ENCODE measurements at places on chromosomes 2 and 18. TPM values are rescaled to one million over a fixed set of nuclear protein-coding genes. Genes with fewer than 3 reads are reported as not detected.

DNA sequence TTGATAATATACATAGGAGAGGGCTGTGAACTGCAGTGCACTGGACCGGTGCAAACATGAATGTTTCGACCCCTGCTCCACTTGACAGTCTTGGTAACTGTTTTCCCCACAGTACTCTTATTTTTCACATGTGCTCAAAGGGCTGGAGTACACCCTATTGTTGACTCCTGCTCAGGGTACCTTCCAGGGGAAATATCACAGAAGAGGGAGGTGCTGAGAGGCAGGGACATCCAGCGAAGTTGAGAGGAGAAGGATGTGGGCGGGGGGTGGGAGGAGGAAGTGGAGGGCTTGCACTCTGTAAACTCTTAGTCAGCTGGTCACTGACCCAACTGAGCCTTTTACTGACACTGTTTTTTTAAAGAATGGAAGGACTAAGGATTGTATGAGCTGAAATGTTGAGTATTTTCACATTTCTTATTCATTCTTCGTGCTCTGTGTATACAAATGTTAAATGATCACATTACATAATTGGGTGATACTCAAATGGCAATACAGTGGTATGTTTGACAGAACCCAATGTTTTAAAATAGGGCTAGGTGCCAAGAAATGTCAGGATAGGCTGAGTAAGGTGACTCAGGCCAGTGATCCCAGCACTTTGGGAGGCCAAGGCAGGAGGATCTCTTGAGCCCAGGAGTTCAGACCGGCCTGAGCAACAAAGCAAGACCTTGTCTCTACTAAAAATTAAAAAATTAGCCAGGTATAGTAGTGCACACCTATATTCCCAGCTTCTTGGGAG lies 10.0 kb downstream of the INPP4A start:
- no peak for DNase-seq

The MEP1B gene
- polyA plus RNA-seq, result 0.46 TPM

GRCh38 chr18:59848002-59848401 lies 51.8 kb upstream of the PMAIP1 start:
- no peak for DNase-seq

The EGR4 gene
- polyA plus RNA-seq, result not detected

- no peak for DNase-seq
Measured at GRCh38 chr2:231397011-231397927, 1.8 kb downstream of the B3GNT7 start.

DNA sequence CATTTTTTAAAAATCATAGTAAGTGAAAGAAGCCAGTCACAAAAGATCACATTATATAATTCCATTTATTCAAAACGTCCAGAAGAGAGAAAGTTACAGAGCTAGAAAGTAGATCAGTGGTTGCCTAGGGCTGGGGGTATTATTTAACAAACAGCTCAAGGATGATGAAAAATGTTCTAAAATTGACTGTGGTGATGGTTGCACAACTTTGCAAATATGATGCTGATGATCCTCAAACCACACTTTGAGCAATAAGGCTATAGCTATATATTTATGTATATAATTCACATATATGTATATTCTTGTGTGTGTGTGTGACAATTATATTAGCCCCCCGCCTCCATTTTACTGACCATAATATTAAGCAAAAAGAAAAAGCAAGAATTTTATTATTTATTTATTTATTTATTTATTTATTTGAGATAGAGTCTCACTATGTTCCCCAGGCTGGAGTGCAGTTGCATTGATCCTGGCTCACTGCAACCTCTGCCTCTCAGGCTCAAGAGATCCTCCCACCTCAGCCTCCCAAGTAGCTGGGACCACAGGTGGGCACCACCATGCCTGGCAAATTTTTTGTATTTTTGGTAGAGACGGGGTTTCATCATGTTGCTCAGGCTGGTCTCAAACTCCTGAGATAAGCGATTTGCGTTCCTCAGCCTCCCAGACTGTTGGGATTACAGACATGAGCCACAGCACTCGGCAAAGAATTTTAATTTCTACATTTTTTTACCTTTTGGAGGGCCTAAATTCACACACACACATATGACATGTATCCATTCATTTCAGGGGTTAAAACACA lies 1.9 kb downstream of the WDR12 start:
- DNase-seq, result no peak

DNA sequence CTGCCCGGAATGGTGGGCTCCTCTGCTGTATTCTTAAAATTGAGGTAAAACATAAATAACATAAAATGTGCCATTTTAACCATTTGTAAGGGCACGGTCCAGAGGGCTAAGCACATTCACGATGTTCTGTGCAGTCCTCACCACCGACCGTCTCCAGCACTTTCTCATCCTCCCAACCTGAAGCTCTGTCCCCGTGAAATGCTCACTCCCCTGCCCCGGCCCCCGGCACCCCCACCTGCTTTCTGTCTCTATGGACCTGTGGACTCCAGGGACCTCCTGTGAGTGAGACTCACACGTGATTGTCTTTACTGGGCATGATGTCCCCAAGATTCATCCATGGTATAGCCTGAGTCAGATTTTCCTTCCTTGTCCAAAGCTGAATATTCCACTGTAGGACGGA lies 38.7 kb upstream of the CTDP1 start:
- DNase-seq, result no peak

- no peak for DNase-seq
Measured at GRCh38 chr18:47606526-47606925, 323.9 kb downstream of the SMAD2 start.

DNA sequence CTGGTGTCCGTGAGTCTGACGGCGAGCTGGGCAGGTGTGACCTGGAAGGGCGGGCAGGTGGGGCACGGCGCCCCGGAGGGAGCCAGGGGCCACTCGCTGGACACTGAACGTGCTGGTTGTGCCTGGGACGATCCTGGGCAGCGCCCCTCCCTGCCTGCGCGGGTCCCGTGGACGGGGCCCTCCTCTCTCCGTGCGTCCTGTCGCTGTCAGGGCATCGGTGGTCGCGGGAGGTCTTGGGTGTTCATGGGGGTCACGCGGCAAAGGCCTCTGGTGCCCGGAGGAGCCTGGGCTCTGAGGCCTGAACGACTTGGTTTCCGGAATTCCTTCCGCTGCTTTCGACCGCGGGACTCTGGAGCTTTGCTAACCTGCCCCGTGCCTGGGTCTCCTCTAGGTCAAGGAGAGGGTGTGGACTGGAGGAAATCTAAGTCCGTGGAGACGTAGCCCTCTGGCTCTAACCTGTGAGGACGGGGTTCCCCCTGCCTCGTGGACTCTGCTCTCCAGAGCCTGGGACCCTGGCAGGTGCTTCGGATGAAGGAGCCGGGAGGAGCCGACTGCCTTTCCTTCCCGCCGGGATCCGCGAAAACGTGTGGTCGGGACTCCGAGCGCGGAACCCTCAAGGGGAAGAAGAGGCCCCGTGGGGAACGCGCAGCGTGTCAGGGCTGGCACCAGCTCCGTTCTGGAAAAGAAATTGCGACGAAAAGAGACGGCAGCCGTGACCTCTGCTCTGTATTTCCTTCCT lies 14.7 kb downstream of the SOX11 start:
- DNase-seq, result no peak

The FBXO15 gene
- 2.4 TPM for polyA plus RNA-seq

GRCh38 chr2:175017618-175018414 lies 12.6 kb upstream of the CHN1 start:
- no peak for DNase-seq

GRCh38 chr2:100344433-100344832 lies 22.1 kb upstream of the LONRF2 start:
- no peak for DNase-seq

DNA sequence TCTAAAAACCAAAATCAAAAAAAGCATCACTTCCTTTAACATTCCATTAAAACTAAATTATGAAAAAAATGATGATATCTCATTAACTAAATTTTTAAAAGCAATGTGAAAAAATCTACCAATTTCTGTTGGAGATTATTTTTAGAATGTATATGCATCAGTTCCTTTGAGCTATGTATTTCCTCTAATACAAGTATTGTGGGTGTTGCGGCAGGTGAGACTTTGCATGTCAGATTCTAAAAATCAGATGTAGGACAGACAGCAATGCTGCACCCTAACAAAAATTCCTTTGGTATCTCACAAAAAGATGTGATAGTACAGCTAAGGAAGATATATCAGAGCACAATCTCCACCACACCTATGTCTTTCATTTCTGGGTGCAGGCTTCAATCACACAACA lies 6.8 kb downstream of the MBD2 start:
- DNase-seq, result no peak

The RBMS1 gene
- polyA plus RNA-seq, result 73.1 TPM

DNA sequence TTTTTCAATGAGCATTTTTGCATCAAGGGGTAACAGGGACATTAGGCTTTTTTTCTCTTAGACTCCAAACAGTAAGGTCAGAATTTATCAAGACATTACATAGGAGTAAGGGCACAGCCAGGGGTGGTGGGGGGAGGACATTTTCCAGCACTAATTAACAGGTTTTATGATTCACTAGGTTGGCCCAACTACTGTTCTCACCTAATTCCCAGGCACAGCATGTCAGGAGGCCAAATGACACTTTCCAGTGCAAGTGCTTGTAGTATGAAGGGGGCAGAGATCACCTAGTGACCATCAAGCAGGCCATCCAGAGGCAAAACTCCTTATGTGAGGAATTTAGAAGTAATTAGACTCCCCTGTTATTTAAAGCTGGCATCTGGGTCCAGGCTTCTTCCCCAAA lies 3.9 kb upstream of the MBD2 start:
- DNase-seq, result no peak

The LYG2 gene
- polyA plus RNA-seq, result 0.54 TPM

- DNase-seq, result no peak
Measured at GRCh38 chr2:206218796-206219499, 55.5 kb upstream of the ZDBF2 start.

DNA sequence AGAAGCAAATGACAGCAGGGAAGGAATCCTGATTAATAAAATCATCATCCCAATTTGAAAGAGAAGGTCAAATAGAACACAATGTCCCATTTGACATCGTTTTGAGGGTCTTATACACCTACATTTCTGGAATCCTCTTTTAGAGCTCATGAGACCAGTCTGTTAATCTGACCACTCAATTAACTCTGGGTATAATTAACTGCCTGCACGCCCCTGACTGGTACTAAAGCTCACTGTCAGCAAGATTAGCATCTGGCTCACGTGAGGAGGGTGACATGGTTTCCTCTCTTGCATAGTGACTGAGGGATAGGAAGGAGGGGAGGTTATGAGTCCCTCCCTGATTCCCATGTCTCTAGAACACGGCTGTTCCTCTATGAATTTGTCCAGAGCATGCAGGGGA lies 124.3 kb downstream of the ICOS start:
- no peak for DNase-seq

GRCh38 chr2:200317975-200318374 lies 11.5 kb downstream of the SPATS2L start:
- no peak for DNase-seq

The DSG2 gene
- 29.9 TPM for polyA plus RNA-seq

- DNase-seq, result no peak
Measured at GRCh38 chr18:35322486-35323458, 21.4 kb downstream of the ZNF24 start.

DNA sequence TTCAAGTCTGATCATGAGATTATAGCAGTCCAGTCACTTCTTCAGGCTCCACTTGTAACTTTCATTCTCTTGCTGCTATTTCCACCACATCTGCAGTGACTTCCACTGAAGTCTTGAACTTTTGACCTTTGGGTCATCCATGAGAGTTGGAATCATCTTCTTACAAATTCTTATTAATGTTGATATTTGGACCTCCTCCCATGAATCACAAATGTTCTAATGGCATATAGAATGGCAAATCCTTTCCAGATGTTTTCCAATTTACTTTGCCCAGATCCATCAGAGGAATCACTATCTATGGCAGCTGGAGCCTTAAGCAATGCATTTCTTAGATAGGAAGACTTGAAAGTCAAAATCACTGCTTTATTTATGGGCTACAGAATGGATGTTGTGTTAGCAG lies 159.4 kb downstream of the LTBP1 start:
- no peak for DNase-seq

The NYAP2 gene
- polyA plus RNA-seq, result 0.25 TPM

DNA sequence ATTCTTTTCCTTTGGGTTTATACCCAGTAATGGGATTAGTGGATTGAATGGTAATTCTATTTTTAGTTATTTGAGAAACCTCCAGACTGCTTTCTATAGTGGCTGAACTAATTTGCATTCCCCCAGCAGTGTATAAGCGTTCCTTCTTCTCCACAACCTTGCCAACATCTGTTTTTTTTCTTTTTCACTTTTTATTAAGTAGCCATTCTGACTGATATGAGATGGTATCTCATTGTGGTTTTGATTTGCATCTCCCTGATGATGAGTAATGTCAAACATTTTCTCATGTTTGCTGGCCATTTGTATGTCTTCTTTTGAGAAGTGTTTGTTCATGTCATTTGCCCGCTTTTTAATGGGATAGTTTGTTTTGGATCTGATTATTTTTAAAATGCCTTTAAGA lies 64.1 kb upstream of the MEIS1 start:
- DNase-seq, result no peak

DNA sequence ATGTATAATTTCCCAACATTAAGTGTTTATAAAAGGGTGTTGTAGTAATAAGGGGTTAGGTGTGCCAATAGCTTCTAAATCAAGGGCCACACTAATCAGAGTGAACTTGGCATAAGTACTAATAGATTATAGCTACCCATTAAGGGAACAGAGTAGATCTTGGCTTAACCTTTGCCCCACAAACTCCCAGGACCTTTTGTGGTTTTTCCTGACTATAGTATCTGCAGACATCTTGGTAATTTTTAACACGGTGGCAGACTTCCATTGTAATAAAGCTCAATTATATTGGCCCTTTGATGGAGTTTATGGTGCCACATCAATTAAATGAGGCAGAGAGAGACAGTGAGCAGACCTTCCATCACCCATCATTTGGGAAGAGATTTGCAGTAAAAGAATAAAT lies 358.5 kb upstream of the HNRNPA3 start:
- DNase-seq, result no peak

DNA sequence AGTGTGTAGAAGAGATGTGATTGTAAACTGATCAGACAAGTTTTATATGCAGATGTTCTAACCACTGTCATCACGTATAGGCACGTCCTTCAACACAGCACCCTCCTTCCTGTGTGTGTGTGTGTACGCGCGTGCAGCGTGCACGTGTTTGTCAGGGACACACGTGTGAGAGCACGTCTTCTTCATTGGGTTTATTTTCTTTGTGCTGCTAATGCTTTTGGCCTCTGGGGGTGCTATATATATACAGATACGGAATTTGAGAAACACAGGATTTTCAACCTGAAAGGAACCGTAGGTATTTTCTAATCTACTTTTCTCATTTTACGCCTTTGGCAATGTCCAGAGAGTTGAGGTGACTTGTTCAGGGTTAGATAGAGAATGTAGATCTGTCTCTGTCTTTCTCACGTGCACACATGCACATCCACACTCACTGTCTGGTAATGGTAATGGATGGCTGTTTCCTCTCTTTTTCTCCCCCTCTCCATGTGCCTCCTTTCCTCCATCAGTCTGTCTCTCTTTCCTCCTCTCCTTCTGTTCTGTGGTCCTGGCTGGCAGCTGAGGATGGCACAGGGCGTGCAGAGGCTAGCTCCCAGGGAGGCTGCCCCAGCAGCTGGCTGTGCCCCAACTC lies 13.4 kb upstream of the CELF4 start:
- DNase-seq, result peak; percentile 34

- no peak for DNase-seq
Measured at GRCh38 chr2:95333888-95334338, 36.8 kb downstream of the KCNIP3 start.

- no peak for DNase-seq
Measured at GRCh38 chr2:5713101-5713500, 20.9 kb downstream of the SOX11 start.

GRCh38 chr2:196294516-196294909 lies 123.1 kb upstream of the STK17B start:
- DNase-seq, result no peak

The GULP1 gene
- polyA plus RNA-seq, result 113 TPM

- DNase-seq, result no peak
Measured at GRCh38 chr2:44970846-44971450, 29.4 kb downstream of the SIX3 start.

The MERTK gene
- polyA plus RNA-seq, result 22.2 TPM

- no peak for DNase-seq
Measured at GRCh38 chr2:42931146-42931817, 138.9 kb upstream of the HAAO start.

Data from right lung (tissue), 10 donors.